NCI-H2081 treated with DMSO at 0.1 percent for 48 hours (cell line): ENCODE measurements at places on chromosomes 7 and 10.

DNA sequence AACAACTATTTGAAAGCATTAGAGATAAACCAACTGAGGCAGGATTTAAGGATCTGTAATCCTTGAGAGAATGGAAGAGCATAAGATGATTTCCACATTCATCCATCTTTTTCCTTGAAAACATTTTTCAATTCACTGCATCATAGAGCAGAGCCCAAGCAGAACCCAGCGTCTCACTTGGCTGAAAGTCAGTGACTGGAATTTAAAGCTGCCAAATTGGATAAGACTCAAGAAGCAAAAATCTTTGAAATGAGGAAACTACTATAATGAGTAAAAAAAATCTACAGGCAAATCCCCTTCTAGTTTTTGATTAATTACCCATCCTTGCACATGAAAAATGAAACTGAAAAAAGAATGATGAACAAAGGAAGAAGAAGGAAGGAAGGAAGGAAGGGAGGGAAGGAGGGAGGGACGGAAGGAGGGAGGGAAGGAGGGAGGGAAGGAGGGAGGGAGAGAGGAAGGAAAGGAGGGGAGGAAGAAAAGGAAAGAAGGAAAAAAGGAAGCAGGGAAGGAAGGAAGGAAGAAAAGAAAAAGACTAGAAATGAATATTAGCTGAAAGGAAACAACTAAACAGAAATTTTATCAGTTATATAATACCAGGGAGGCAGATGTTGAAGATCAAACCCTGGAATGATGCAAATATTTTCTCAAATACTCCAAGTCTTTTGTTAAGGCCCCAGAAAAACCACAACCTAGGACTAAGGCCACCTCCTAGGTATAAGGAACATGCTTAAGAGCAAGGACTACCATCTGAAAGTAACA is 336.3 kb upstream of the MAGI2 start:
- no peak for DNase-seq

- no peak for DNase-seq
Measured at GRCh38 chr7:157825325-157825724, 488.5 kb downstream of the DNAJB6 start.

DNA sequence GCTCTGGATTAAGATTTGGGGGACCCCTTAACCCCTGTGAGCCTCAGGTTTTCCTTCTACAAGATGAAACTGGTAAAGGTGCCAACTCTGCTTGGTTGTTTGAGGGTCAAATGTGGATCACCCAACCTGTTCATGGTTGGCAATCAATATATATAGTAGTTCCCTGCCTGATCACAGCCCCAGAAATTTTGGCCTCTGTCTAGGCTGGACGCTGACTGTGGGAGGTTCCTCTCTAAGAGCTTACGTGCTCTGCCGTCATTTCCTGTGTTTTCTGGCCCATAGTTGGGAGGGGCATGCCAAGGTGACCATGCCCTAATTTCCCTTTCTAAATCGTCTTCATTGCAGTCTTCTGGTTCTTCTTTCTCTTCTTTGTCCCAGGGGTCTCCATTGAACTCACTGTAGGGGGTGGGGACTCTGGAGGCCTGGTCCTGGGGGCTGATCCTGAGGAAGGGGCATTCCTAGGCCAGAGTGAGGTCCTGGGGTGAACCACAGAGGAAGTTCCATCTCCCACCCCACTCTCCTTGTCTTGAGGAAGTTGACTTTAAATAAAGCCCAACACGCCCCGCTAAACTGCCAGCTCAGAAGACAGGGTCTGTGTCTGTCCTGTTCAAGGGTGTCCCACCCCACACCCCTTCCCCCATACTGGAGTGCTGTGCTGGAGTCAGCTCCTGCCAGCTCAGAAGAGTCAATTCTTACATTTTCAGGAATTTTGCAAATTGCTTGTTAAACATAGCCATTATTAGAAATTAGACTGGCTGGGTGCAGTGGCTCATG is 98.9 kb upstream of the SDK1 start:
- DNase-seq: no peak

DNA sequence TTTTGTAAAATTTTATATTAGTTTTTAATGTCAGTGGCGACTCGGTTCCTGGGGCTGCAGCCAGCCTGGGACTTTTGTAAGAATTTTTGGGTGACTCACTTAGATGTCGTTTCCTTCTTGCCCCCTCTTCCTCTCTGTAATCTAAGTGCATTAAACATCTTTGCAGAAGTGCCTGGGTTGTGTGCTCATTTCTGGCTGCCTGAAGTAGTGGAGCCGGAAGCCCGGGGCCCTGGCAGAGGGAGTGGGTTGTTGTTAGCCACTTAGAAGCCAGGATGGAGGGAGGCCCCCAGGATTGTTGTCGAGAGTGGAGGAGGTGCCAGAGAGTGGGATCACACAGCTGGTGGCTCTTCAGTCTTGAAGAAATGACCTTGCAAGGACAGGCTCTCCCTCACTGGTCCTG is 11.0 kb upstream of the TRIM8 start:
- no peak for DNase-seq

DNA sequence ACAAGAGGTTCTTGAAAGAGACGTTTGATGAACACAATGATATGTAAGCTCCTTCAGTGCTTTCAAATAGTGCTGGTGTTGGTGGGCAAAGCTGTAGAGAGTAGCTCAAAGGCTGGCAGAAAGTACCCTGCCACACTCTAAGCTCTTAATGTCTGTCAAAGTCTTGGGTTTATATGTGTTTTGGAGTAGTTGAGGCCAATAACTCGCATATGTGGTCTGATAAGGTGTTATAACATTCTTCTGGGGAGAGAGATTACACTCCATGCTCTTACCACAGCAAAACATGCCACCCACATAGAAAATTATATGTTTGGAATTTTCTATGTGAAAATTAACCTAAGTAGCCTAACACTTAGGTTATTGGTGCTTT is 30.8 kb upstream of the NME8 start:
- no peak for DNase-seq

- DNase-seq: peak; percentile 56
Measured at GRCh38 chr10:55410415-55410885, 609.4 kb upstream of the PCDH15 start.

DNA sequence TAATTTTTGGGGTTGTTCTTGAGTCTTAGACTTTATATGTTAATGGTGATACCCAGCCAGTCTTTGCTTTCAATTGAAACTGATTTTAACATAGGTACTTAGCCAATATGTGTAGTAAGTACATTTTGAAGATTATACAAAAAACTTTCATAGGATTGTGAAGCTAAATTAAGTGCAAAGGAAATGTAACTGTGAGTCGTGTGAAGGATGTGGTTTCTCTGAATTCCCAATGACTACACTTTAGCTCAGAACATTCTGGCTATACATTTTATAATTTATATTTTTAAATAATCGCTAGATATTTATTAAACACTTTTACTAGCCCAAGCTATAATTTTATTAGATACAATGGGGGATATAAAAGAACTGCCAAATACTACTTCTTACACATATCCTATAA is 359.3 kb downstream of the PCLO start:
- DNase-seq: no peak

- DNase-seq: no peak
Measured at GRCh38 chr7:82745820-82746219, 302.2 kb upstream of the CACNA2D1 start.

- no peak for DNase-seq
Measured at GRCh38 chr7:116862951-116863670, 724 bp downstream of the CAPZA2 start.

DNA sequence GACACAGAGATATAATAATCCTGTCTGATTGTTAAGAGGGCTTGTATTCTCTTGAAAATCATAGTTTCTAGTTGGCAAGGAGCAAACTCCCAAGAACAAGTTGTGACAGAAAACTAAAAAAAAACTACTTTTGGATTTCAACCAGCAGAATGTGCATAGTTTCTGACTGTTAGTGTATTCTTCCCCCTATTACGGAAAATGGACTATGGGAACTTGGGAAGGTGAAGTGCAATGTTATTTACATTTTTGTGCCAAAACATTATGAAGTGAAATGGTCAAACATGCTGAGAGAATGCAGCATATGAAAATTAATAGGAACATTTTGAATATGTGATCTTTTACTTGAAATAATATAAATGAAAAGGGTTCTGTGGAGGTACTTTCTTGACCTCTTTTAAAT is 660.8 kb downstream of the SUGCT start:
- DNase-seq: no peak

- no peak for DNase-seq
Measured at GRCh38 chr7:46775020-46775419, 806.9 kb downstream of the TNS3 start.
